Inflammatory macrophage treated with lipopolysaccharide for 4 hours (primary cell): ENCODE measurements at places on chromosomes 12 and 14.

DNA sequence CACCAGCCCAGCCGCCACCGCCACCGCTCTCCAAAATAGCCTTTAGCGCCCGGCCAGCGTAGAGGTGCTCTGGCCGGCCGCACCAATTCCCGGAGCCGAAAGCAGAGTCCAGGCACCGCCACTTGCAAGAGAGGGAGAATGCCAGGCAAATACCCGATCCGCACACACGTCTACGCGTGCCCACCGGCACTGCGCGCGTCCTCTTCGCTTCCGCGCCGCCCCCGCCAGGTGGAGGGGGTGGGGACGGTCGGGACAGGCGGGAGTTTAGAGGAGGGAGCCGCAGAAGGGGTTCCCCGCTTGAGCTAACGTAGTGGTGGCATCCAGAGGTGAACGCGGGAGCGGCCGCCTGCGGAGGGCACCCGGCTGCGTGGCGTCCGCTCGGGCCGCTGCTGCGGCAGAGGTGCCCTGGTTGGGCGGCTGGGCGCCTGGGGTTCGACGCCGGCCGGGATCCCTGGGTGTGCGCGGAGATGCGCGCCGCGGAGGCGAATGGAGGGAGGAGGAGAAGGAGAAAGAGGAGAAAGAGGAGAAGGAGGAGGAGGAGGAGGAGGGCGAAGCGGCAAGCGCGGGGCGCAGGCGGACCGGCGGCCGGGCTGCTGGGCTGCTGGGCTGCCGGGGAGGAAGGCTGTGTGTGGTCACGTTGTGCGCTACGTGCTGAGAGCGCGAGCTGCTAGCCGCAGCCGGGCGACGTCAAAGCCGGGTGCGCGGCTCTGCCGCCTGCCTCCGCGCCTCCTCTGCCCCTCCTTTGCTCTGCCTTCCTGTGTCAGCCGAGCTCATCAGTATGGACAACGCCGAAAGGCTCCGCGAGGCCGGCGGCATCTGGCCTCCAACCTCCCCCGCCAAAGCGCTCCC lies at the start of gene MDGA2:
TSS of gene MDGA2 (minus strand) at position 140 of the 849 bp plus-strand sequence.
- no peak for DNase-seq

GRCh38 chr14:63848890-63849289 lies 3.9 kb upstream of the SYNE2 start:
- DNase-seq = no peak

DNA sequence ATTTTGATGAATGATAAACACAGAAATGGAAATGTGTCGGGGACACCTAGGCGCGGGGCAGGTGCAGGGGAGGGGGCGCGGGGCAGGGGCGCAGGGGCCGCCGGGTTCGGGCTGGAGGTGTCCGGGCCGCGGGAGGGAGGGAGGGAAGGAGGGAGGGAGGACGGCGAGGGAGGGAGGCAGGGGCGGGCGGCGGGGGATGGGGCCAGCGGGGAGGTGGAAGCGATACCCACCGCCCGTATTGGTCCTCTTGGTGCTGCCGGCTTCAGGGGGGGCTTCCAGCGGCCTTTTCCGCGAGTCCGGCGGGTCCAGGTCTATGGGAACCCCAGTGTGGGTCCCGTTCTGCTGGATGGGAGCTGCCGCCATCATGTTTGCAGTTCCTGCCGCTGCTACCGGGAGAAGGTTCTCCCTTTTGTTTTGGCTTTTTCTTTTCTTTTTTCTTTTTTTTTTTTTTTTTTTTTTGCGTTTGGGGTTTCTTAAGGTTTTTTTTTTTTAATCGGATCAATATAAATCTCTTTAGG lies 703 bp downstream of the NOVA1 start:
- DNase-seq = no peak

GRCh38 chr14:100271247-100271939 lies 32.4 kb downstream of the YY1 start:
- DNase-seq = peak; percentile 8

GRCh38 chr14:52873694-52874093 lies 77.2 kb downstream of the FERMT2 start:
- peak; percentile 18 for DNase-seq

GRCh38 chr14:26410189-26410685 lies 187.6 kb downstream of the NOVA1 start:
- no peak for DNase-seq

DNA sequence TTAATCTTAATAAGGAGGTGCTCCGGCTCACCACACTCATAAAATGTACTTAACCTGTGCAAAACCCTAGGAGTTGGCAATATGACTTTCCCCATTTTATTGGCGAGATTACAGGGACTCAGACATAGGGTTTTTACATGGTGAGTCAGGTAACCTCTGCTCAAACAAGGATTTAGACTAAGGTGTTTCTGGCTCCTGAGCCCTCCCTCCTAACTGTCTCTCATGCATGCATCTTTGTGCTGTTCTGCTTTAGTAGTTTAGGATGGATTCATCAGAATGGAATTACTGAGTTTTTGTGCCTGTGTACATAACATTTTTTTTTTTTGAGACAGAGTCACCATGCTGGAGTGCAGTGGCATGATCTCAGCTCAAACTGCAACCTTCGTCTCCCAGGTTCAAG lies 993.3 kb upstream of the TMEM132C start:
- DNase-seq = no peak

DNA sequence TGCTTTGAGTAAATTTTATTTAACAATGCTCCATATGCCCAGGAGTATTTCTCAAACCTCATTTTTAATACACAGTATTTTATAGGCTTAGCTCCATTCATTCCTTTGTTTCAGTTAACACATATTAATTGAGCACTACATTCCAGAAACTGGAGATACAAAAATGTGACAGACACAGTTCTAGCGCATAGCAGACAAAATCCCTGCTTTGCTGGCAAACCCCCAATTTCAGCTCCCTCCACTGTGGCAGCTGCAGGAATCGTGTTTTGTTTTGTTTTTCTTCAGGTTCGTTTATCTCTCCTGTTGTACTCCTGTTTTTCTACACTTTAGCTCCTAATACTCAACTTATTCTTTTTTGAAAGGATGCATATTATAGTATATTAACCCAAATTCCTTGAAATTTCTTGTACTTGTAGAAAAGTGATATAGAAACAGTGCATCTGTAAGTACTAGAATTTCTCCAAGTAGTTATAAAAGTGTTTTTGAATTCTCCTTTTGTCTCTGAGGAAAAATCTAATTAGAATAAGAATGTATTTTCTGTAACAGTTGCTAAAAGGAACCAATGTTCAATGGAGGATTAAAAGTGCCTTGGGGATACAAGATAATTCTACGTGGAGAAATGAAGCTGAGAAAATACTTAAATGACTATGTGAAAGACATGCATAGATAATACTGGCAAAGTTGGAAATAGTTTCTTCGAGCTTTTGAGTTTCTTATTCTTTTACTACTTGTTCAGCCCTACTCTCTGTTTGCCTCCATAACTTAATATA lies 6.4 kb upstream of the RAB21 start:
- no peak for DNase-seq

- no peak for DNase-seq
Observed at GRCh38 chr12:111494676-111495075, 89.0 kb downstream of the SH2B3 start.

GRCh38 chr14:94113490-94113889 lies 3.0 kb downstream of the IFI27 start:
- DNase-seq = no peak

GRCh38 chr14:66503532-66503931 lies 4.4 kb upstream of the GPHN start:
- no peak for DNase-seq

DNA sequence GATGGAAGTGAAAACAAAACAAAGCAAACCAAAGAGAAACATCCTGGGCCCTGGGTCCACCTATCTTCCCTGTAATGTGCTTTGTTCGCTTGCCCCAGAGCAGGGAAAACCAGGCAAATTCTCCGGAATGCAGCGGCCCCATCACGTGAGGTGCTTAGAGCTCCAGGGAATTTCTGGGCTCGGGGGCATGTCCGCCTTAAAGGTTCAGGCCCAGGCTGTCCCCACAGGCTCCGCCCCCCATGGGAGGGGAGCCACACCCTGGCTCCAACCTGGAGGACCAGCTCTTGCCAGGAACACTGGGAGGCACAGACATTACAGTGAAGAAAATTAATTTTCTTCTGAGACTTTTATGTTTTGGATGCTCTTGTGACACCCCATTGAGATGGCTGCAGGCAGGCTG lies 69.9 kb downstream of the RBM19 start:
- no peak for DNase-seq

DNA sequence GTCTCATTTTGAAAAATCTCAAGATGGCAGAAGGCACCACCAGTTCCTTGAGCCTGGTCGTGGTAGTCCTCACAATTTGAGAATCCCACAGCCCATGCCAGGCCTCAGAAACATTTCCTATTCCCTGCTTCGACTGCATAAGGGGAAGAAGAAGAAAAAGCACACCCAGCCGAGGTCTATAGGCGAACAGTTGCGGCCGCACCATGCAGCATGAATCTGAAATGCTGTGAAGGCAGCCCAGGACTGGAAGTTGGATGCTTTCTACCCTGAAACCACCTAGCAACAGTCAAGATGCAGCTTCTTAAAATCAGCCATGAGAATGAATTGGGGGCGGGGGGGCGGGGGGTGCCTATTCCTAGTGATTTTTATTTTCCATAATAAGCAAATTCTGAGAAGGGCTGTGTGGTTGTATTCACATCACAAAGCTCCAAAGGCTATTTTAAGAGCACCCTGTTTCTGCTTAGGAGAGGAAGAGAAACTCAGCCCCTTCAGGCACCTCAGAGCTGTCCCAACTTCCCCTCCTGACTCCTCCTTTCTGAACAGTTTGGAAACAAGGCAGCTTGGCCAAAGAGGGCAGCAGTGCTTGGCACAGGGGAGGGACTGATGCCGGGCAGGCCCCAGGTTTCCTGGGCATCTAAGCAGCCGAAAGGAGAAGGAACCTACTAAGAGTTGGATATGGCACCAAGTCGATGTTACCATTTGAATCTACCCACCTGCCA lies 172.5 kb upstream of the FOXN3 start:
- DNase-seq = peak; percentile 82

DNA sequence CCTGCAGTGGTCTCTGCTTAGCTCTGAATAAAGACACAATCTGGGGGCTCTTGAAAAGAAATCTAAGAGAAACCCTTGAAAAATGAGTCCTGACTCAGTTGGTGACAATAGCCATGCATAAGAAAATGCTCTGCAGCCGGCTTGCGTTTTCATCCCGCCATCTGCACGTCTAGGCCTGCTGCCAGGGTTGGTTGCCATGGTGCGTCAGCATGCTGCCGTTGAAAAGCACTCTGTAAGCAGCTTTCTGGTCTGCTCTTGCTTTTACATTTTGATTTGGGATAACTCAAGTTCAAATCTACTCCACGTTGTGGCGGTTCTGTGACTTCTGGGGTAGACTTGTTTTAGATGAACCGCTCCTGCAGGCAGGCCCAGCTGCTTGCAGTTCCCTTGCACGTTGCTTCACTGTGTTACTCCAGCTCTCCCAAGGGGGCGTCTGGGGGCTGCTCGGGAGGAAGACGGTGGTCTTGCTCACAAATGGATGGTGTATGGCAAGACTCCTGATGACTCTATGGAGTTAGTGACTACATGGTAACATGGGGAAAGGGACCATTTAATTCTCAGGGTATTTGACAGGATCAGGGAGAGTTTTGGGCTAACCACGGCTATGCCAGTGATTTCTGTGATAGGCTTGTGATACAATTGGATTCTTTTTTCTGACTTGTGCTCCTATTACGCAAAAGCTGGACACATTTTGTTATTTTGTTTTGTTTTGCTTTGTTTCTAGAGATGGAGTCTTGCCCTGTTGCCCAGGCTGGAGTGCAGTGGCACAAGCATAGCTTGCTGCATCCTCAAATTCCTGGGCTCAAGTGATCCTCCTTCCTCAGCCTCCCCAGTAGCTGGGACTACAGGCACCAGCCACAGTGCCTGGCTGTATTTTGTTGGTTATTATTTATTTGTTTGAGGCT lies 15.8 kb downstream of the WNT5B start:
- no peak for DNase-seq

DNA sequence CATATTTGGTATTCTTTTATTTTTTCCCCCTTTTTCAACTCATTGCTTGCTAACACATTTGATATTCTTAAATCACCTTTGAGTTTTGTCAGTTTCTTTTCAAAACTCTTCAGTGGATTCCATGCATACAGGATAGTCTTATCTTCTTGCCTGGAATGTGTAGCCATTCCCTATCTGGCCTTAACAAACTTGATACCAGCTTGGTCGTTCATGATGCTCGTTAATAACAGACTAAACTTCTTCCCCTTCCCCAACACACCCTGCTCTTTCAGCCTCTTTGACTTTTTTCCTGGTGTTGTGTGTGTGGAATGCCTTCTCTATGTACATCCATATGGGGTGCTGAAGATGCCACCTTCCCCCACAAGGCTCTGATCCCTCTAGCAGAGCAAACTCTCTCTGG lies 17.7 kb upstream of the CALM1 start:
- no peak for DNase-seq

DNA sequence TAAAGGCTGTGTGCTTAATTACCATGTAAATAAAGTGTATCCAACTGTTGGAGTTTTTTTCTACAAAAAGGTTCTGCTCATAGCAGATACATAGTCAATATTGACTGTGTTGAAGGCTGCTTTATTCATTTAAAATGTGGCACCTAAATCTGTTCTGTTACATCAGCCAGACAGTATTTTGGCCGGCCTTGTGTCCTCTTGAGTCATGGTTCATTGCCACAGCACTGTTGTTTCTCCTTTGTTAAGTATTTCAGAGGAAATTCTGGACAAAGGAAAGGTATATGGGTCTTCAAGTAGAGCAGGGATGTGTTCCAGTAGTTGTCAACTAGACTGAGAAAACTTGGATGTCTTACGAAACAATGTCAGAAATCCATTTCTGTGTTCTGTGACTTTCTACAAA lies 95.5 kb downstream of the SLC38A6 start:
- DNase-seq = peak; percentile 22

GRCh38 chr14:74362361-74362915 lies 14.2 kb downstream of the VRTN start:
- peak; percentile 84 for DNase-seq

DNA sequence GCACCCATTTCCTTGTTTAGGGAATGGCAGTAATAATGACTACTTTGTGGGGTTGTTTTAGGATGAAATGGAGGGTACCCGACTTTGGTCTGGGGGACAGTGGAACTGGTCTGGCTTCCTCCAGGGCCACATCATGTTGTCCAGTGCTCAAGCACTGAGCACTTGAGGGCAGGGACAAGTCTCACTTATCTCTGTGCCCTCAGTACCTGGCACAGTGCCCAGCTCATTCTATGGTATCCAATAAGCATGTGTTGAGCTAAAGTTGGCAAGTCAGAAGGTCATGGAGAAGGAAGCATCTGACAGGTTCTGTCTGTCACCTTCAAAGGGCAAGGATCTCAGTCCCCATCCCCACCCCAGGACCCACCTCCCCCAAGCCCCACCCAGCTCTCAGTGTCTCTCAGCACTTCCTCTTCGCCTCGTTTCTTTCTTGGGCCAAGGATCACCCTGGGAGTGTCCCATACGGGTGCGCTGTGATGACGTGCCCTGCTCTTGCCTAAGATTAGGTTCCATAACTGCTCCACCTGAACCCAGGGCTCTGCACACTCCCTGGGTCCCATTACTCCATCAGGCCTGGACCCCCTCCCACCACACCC lies 24.3 kb upstream of the TMEM106C start:
- DNase-seq = no peak

GRCh38 chr14:76615331-76615730 lies 145.9 kb upstream of the VASH1 start:
- DNase-seq = no peak

- no peak for DNase-seq
Observed at GRCh38 chr12:121358073-121358472, 5.9 kb upstream of the ANAPC5 start.
